NCI-H1105 (cell line): ENCODE measurements at places on chromosomes 13 and 19.

DNA sequence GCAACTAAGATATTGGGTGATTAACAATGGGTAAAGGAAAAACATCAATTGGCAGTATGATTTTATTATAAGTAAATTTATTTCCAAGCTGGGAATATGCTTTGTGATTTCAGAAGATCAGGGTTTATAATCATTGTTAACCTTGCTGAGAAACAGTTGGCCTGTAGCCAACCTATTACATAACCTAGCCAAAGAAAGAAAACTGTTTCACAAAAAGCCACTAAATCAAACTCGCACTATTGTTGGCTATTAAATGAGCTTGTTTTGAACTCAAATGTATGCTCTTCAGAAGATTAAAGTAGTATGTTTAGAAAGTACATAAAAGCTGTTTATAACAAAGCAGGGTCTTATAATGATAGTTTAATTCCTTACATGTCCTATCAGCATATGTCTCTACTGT is 151.7 kb downstream of the LHFPL6 start:
- DNase-seq, result peak; percentile 3

GRCh38 chr19:10339380-10339960 is at the start of gene ICAM3:
ICAM3 (minus strand) TSS chr19:10339624; CDS start chr19:10339614, 10 bp downstream.
- no peak for DNase-seq

DNA sequence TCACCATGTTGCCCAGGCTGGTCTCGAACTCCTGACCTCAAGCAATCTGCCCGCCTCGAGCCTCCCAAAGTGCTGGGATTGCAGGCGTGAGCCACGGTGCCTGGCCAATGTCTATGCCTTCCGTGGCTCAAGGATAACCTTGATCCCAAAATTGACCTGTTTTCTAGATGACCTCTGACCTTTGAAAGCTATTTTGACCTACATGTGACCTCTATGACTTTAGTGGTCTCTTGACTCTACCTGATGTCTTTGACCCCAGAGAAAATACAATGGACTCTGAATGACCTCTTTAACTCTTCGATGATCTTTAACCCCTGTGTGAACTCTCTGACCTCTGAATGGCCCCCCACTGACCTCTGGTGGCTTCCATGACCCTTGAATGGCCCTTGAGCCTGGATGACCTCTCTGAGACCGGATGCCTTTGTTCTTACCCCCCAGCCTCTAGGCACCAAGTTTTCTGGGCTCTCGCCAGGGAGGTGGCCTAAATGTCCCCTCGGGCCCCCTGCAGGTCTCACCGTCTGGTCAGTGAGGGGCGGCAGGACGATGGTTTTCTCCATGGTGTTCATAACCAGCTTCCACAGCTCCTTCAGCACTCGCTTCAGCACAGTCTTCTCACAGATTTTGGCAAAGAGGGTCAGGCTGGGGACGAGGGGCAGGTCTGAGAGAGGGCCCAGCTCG is 63.7 kb downstream of the UNC13A start:
- no peak for DNase-seq

DNA sequence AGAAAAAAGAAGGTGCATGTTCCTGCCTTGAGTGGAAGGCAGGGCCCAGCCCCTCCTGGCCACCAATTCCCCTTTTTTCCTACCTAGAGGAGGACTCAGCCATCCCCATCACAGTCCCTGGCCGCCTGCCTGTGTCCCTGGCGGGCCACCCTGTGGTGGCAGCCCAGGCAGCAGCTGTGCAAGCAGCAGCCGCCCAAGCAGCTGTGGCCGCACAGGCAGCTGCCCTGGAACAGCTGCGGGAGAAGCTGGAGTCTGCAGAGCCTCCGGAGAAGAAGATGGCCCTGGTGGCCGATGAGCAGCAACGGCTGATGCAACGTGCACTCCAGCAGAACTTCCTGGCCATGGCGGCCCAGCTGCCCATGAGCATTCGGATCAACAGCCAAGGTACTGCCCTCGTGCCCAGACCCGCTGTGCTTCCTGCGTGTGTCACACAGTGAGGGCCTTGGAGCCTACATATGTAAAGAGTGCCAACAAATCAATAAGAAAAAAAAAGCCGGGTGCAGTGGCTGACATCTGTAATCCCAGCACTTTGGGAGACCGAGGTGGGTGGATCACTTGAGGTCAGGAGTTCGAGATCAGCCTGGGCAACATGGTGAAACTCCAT is 17.6 kb upstream of the WDR18 start:
- DNase-seq, result no peak

- no peak for DNase-seq
Observed at GRCh38 chr13:27868641-27869435, 51.0 kb upstream of the PDX1 start.

- no peak for DNase-seq
Observed at GRCh38 chr13:50390503-50391248, 375.4 kb downstream of the KCNRG start.

DNA sequence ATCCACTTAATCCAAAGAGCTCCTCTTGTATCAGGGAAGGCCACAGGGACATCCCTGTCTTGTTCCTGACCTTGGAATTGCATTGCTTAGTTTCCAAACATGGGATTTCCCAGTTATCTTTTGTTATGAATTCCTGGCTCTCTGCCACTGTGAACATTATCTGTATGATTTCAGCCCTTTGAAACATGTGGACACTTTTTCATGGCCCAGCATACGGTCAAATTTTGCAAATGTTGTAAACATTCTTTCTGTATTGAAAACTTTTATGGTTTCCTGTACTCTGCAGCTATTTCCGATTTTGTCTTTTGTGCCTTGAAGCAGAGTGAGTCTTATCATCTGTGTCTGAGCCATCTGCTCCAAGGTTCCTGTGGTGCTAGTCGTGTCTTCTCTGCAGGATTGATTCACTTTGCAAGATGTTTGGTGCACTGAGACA is 4.5 kb upstream of the CFAP97D2 start:
- DNase-seq, result no peak

GRCh38 chr19:3671680-3672574 is 28.3 kb downstream of the PIP5K1C start:
- no peak for DNase-seq

GRCh38 chr13:57286511-57287098 is 119.6 kb downstream of the PRR20E start:
- DNase-seq, result peak; percentile 34

DNA sequence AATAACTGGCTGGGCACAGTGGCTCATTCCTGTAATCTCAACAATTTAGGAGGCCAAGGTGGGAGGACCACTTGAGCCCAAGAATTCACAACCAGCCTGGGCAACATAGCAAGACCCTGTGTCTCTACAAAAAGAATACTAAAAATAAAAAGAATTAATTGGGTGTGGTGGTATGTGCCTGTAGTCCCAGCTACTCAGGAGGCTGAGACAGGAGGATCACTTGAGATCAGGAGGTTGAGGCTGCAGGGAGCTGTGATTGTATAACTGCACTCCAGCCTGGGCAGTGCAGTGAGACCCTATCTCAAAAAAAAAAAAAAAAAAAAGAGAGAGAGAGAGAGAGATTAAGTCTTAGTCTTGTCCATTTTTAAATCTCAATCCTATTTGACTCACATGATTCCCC is 35.6 kb upstream of the SERPINE3 start:
- no peak for DNase-seq

GRCh38 chr13:30711375-30711774 is 24.0 kb upstream of the ALOX5AP start:
- DNase-seq, result no peak

DNA sequence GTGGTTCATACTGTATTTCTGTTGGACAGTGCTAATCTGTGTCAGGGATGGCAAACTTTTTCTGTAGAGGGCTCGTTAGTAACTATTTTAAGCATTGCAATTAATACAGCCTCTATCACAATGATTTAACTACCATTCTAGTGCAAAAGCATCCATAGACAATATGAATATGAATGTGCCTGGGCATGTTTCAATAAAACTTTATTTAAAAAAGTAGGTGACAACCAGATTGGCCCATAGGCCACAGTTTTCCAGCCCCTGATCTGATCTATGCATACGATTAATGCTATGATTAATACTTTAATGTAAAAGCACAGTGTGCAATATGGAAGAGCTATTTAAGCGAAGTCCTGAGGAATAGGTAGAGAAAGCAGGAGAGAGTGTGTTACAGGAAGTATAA is 29.6 kb downstream of the ADGRE1 start:
- DNase-seq, result no peak

DNA sequence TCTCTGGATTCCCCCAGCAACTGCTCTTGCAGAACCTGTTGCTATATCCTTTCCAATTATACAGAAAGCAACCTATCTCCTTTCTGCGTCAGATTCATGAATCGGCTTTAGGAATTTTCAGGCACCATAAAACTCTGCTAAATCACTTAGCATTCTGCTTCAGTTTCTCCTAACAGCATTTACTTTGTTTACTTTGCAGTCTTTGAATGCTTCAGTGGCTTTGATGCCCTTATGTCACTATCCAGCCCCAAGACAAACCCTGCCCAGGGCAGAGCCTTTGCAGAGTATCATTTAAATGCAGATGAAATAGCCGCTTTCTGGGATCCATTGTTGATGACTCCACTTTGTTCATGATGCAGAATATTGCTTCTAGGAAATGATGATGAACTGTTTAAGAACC is 43.1 kb downstream of the SLITRK1 start:
- DNase-seq, result no peak

DNA sequence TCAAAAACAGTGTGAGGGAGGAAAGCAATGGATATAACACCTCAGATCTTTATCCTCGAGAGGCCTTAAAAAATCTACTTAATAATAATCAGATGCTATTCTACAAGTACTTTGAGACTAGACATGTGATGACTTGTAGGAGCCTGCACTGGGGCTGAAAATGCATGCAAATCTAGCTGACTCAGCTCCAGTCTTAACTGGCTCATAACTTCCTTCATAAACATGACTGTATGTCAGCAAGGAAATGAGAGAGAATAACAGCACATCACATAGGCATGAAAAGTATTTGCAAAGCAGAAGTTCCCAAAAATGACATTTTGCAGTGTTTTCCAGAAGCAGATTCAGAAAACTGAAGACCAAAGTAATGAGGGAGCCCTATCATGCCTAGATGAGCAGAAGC is 38.1 kb downstream of the PSG5 start:
- DNase-seq, result no peak

GRCh38 chr19:33864311-33864850 is 67.7 kb downstream of the KCTD15 start:
- DNase-seq, result no peak

- peak; percentile 2 for DNase-seq
Observed at GRCh38 chr19:10316229-10317044, 622 bp upstream of the FDX2 start.

- no peak for DNase-seq
Observed at GRCh38 chr19:39372047-39372802, 18.7 kb downstream of the PAF1 start.

GRCh38 chr19:3516675-3517207 is 10.6 kb downstream of the FZR1 start:
- peak; percentile 33 for DNase-seq

DNA sequence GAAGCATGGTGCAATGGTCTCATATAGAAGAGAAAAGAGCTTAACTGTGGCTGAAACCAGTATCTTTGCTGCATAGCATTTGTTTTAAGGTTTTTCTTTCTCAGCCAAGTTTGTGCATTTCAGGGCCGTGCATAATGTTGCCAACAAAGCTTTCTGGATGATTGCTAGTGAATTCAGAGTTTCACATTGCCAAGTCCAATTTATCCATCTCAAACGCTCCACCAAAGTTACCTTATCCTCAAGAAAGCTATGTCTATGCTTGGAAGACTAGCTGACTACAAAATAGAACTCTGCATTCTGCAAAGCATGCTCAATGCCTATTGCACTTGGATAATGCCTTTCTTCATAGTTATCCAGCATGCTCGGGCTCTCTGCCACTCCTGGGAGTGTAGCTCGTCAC is 535.8 kb upstream of the SGCG start:
- no peak for DNase-seq

GRCh38 chr13:85367887-85368286 is 431.3 kb downstream of the SLITRK6 start:
- no peak for DNase-seq

GRCh38 chr19:44850641-44851109 is 4.6 kb downstream of the NECTIN2 start:
- DNase-seq, result no peak

GRCh38 chr19:34224996-34225658 is 29.2 kb upstream of the GARRE1 start:
- DNase-seq, result no peak

- DNase-seq, result no peak
Observed at GRCh38 chr13:99386495-99386894, 79.3 kb upstream of the GPR183 start.

DNA sequence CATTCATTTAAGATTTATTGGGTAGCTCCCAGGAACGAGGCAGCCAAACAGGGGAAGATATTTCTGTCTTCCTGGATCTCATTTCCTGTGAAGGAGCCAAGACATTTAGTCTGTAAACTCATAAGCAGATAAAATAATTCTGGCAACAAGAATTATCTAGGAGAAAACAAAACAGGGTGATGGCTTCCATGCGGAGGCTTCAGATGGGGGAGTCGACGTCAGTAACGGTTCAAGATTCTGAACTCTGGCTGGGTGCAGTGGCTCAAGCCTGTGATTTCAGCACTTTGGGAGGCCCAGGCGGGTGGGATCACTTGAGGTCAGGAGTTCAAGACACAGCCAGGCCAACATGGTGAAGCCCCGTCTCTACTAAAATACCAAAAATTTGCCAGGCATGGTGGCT is 1.3 kb downstream of the GNA15 start:
- no peak for DNase-seq

- no peak for DNase-seq
Observed at GRCh38 chr13:38348861-38349389, 726 bp upstream of the UFM1 start.

DNA sequence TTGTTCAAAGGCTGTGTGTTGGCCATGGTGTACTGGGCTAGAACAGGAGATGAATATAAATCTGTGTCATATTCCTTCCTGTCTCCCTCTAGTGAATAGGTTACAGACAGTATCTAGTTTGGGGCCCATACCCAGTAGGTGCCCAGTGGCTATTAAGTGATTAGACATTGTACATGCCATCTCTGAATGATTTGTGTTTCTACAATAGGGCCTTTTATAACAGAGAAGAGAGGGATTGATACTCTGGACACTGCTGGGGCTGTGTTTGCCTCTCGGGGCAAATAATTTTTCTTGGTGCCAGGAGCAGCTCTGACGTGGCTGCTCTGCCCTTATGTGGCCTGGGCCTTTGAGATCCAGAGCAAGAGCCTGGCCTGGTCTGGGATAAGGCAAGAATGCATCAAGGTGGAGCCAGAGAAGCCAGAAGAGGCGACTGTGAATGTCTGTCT is 403.1 kb downstream of the SPRY2 start:
- no peak for DNase-seq

DNA sequence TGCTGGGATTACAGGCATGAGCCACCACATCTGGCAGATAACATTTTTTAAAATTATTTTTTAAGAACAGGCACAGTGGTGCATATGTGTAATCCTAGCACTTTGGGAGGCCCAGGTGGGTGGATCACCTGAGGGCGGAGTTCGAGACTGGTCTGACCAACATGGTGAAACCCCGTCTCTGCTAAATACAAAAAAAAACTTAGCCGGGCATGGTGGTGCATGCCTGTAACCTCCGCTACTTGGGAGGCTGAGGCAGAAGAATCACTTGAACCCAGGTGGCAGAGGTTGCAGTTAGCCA is 631 bp upstream of the PALM3 start:
- DNase-seq, result no peak

GRCh38 chr13:78787190-78787589 is 128.2 kb upstream of the OBI1 start:
- no peak for DNase-seq

- DNase-seq, result no peak
Observed at GRCh38 chr19:58330458-58330857, 3.7 kb downstream of the ZSCAN22 start.

- DNase-seq, result no peak
Observed at GRCh38 chr13:91280801-91281200, 66.7 kb upstream of the MIR17HG start.
